ENCODE measurements at places on chromosomes 6 and 20.

DNA sequence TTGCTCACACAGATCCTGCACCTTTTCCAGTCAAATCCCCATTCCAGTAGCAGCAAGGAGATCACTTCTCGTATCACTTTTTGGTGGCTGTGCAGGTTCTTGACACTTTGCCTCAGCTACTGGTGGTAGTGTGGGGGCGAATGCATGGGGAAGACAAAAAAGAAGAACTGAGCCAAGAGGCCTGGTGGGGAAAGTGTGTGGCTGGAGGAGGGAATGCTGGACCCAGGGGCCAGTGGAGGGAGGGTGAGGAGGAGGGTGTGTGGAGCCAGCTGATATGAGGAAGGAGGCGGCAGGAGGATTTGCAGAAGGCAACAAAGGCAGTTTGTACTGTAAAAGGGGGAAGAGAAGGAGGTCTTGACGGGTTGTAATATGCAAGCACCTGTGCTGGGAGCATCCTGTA lies 15.7 kb upstream of the HLA-C start:
- DNase-seq: no peak

GRCh38 chr6:12592634-12593033 lies 123.9 kb upstream of the PHACTR1 start:
- DNase-seq: peak; percentile 83

DNA sequence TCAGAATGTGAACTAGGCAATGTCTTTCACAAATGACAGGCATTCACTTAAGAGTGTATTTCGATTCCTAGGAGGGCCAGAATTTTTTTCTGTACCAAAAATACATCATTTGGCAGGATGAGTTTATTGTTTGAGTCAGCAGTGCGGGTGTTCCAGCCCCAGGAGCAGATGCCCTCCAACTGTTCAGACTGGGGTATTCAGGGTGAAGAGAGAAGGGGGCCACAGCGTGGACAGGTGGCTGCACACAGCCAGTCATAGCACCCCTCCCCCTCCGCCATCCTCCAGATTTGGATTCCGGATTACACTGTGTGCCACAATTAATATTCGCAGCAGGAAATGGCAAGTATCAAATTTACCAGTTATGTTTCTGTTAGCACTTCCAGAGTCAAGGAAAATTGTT lies 38.6 kb downstream of the RIPOR2 start:
- no peak for DNase-seq

DNA sequence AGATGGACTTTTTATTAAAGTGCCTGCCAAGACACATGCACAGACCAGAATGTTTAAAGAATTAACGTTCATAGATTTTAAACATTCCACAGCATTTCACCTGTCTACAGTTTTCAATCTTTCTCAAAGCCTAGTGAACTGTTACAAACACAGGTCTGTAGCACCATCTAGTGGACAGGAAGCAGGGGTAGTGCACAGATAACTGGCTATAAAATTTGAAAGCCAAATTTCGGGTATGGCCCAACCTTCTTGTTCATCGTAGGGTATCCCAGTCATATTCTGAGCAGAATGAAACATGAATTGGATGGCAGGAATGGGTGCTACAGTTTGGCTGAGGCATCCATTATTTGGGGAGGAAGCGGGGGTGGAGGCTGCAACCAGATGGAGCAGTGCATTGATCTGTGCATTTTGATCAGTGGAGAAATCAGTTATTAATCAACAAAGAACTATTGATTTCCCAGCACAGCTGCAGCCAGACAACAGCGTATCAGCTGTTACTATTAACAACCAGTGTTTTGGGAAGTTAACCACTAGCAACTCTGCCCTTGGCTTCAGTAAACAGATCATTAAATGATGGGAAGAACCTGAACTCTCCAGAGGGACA lies 56.1 kb upstream of the B3GAT2 start:
- peak; percentile 5 for DNase-seq

DNA sequence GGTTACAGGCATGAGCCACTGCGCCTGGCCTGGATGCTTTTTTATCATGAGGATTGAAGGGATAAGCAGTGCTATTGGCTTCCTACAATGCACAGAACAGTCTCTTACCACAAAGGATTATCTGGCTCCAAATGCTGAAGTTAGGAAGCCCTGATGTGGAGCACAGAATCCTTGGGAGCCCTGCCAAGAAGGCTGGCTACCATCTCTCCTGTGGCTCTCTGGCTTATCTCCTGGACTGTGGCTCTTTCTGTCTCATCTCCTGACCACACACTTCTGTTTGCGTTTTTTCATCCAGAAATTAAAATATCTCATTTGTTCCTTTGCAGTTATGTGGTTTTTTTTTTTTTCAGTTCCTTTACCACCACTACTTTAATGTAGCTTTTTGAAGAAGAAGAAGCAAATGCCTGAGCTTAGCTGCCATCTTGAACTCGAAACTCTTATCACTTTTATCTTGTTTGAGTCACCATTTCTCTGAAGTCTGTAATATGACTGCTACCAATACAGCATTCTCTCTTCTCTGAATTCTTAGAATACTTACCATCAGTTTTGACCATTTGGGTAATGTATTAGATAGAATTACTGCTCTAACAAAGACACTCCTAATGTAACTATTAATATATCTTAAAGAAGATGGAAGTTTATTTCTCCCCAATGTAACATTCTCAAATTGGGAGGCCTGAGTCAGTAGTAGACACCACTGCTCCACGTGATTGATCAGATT lies 1044.7 kb downstream of the KIF16B start:
- no peak for DNase-seq

- DNase-seq: peak; percentile 64
These were observed 44.2 kb upstream of the SUPT3H start for GRCh38 chr6:45421709-45422502.

DNA sequence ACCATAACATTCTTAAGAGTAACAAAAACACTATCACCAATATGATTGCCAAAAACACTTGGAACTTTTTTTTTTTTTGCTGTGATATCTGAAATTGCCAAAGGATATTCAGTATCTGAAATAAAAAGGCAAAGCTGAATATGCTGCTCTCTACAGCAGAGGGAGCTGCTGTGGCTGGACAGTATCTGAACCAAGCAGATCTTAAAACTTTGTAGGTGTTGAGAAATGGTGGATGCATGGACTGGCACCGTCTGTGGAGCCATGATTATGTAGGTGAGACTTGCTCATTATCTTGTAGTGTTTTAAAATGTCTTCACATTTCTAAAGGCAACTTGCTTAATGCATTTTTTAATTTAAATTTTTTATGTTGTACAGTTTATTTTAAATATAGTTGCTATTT lies 9.2 kb downstream of the PDCD2 start:
- no peak for DNase-seq

DNA sequence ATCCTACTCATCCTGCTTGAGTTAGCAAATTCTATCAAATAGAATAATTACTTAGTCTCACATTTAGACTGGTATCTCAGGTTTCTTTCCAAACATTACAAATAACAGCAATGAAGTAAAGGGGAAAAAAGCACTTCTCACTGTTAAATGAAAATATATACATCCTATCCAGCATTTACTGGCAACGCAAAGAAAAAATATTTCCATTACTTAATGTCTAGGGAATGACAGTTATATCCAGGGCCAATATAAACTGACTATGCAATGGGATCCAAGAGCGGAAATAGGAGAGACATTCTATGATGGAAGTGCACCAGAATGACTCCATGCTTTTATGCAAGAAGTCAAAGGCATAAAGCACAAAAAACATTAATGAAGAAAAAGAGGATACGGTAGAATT lies 60.3 kb downstream of the ME1 start:
- DNase-seq: no peak

- no peak for DNase-seq
These were observed 44.8 kb upstream of the IYD start for GRCh38 chr6:150324044-150324443.

- DNase-seq: no peak
These were observed 43.1 kb upstream of the NEDD9 start for GRCh38 chr6:11275598-11275997.

- DNase-seq: no peak
These were observed 110.9 kb downstream of the HFE start for GRCh38 chr6:26197933-26198721.

DNA sequence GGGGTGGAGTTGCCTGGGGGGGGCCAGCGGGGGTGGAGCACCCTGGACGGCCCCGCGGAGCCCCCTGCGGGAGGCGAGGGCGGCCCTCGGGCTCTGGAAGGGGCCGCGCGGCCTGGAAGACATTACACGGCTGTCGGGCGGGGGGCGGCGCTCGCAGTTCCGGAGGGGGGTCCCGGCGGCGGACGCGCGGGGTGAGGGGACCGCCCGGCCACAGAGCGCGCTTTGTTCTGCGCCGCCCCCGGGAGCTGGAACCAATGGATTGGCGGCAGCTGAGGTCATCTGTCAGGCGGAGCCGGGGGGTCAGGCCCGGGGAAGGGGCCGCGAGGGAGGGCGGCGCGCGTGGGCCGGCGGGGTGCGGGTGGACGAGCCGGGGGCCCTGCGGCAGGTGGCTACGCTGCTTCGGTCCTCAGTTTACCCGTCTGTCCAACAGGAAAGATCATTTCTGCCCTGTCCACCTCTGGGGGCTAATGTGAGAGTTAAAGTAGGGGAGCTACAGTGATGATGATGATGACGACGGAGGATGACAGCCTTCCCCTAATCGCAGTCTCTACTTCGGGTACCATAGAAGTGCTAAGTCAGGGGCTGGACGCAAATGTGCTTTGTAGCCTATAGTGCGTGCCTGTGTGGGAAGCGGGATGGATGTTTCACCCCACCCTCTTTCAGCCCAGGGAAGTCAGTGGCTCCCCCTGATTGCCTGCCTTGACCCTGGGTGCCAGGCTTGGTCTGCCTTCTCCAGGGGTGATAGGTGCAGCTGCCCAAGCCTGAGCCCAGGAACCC lies 10.4 kb downstream of the SRXN1 start:
- DNase-seq: no peak

- DNase-seq: peak; percentile 35
These were observed 117.0 kb downstream of the TMEM200A start for GRCh38 chr6:130482645-130483390.

DNA sequence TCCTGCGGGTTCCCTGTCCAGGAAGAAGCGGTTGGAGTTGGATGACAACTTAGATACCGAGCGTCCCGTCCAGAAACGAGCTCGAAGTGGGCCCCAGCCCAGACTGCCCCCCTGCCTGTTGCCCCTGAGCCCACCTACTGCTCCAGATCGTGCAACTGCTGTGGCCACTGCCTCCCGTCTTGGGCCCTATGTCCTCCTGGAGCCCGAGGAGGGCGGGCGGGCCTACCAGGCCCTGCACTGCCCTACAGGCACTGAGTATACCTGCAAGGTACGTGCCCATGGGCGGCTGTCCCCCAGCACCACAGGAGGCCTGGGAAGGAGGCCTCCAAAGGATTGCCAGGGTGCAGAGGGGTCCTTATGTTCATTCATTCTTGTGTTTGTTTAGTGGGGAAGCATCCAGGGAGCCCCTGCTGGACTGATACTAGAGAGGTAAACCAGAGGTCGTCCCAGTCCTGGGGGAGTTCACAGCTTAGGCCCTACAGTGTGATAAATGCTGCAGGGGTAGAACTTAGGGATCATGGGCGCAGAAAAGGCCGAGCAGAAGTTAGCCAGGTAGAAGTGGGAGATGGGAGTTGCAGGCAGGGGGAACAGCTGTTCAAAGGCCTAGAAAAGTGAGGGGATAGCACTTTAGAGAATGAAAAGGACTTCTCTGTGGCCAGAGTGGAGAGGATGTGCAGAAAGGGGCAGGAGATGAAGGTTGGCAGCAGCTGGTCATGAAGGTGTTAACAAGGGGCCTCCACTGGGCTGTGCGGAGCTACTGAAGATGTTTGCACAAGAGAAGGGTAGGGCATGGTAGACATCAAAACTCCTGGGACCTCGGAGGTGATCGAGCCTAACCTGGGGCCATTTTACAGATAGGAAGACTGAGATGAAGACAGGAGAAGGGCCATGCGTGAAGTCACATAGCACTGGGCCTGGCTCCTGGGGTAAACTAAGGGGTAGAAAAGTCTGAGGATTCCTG lies 7.8 kb downstream of the TRIB3 start:
- no peak for DNase-seq

- DNase-seq: no peak
These were observed 47.6 kb downstream of the STX11 start for GRCh38 chr6:144197919-144198318.

DNA sequence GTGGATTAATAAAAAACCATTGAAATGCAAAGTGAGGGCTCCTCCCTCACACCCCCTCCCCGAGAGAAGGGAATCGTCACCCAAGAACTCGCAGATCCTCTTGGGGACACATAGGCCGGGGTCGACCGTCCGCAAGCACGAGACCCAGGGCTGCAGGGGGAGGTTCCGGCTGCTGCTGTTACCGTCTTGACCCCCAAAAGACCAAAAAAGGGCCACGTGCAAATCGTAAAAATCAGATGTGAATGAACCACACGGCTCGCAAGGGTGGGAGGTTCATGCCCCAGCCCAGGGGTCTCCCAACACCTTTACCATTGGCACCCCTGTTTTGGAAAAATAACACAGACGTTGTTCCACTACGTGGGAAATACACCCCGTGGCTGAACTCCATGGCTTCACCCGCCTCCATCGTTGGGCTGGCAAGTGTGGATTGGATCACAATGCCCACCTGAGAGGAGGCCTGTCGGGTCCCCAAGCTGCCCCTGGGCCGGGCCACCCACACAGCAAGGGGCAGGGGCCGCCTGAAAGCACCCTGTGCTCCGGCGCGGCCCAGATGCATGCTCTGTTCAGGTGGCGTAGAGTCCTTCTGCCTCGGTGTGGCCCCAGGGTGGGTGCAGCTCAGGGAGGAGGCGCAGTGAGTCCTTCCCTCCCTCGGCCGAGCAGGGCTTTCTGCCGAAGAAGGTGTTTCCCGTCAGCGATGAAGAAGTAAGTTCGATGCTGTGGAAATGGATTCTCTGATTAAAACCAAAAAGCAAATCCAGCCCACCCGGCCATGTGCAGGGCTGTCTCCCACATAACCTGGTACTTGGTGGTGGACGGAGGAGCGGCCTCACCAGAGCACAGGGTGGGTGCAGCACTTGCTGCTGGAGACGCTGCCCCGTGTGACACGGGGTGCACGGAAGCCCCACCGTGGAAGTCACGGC lies 85.0 kb downstream of the YTHDF1 start:
- no peak for DNase-seq

DNA sequence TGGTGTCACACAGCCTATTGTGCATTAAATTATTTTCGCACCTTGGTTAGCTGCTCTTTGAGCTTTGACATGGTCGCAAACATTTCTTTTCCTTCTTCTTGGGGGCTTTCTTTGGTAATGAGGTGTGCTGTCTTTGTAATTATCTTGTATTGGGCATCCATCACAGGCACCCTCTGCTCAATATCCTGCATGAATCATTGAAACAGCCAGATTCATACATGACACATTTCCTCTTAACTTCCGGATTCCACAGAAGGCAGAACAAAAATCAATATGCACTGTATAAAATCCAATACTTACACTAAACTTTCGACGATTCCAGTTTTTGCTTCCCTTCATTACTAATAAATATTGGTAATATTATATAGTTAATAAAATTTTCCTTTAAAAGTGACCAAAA lies 175.6 kb downstream of the SYNE1 start:
- DNase-seq: no peak

GRCh38 chr20:9139106-9139833 lies 70.4 kb downstream of the PLCB4 start:
- no peak for DNase-seq

DNA sequence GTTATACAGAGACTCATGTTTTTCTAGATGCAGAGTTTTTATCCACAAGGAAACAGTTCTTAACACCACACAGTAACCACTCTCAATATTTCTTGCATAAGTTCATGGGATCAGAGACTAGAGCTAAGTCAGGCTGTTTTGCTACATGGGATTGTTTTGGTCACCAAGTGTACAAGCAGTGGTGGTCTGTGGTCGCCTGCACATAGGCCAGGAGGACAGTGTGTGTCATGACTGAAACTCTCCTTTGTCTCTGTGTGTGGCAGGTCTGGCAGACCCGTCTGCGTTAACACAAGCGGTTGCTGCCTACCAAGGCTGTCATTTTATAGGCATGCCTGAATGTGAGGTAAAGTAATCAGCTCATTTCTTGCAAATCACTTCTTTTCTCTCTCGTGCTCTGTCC lies 18.9 kb downstream of the WRNIP1 start:
- no peak for DNase-seq

Data from SW 1271 (cell line).